ENCODE measurements at places on chromosomes 3 and 15.

- DNase-seq = no peak
These were observed 242.4 kb upstream of the GOLIM4 start for GRCh38 chr3:168338161-168338560.

- DNase-seq = peak; percentile 27
These were observed at the start of gene RTP4 for GRCh38 chr3:187368251-187369088. TSS of gene RTP4 (plus strand) at chr3:187368385. CDS start at chr3:187368442, 57 bp downstream.

DNA sequence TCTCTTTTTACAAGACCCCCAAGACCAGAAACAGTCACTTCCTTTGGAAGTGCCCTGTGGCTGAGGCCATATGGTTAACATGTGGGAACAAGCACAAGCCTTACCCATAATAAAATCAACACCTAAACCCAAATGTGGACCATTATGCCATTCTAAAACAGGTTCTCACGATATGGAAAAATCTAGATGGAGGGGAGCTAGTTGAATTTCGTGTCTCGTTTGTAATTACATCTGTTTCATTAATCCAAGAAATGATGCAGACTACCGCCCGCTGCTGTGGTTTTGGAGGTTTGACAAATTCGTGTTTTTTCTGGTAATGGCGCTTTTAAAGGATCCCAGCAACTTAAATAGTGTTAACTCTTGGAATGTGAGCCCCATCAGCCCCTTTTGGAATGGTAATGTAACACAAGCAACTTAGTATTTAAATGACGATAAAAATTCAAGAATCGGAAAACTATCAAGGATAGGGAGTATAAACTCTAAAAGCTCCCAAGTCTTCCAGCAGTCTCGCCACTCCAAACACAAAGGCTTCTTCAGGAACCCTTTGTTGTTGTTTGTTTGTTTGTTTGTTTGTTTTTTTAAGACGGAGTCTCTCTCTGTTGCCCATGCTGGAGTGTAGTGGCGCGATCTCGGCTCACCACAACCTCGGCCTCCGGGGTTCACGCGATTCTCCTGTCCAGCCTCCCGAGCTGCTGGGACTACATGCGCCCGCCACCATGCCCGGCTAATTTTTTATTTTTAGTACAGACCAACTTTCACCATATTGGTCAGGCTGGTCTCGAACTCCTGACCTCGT lies 1.1 kb downstream of the CNBP start:
- no peak for DNase-seq

DNA sequence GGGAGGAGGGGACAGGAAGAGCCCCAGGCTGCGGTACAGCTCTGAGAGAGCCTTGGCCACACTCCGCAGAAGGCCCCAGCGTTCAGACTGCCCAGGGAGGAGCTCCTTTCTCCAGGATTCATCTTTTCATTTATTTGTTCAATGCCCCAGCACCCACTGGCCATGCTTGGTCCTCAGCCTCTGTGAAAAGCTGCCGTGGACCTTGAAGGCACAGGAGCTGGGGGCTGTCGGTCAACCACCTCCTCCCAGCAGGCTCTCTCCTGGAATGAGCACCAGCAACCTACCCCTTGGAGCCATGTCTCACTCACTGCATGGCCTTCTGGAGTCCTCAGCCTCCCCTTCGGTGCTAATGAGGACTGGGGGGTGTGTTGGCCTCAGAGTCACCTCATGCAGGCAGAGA lies 21.6 kb upstream of the PRR23E start:
- no peak for DNase-seq

DNA sequence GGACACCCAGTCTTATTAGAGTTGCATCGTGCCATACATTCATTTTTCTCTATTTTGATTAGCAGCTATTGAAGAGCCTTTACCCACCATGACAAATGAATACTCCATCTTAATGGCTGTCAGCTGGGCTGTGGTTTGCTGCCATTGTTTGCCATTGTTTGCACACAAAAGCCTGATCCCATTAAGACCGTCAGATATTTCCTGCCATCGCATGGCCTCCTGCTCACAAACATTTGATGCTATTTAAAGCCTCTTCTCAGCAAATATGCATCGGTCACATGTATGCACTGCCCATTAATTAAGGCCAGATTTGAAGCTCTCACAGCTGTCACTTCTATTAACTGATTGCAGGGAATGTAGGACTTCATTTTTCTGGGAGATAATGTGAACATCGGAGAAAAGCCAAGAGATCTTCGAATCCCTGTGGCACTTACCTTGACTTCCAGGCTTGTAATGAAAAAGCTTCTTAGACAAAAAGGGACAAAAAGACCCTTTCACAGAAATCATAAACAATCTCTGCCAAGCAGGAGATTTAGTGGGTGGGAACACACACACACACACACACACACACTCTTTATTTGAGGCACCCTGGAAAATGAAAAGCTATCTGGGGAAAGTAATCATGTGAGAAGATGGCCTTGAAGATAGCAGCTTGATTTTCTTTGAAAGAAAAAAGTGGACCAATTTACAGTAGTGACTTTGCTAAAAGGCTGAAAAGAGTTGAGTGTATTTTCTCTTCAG lies 175.4 kb upstream of the NR2E3 start:
- DNase-seq = no peak

- peak; percentile 14 for DNase-seq
These were observed at the start of gene RBMS3 for GRCh38 chr3:29280404-29281093. TSS of gene RBMS3 (plus strand) at chr3:29281071.

DNA sequence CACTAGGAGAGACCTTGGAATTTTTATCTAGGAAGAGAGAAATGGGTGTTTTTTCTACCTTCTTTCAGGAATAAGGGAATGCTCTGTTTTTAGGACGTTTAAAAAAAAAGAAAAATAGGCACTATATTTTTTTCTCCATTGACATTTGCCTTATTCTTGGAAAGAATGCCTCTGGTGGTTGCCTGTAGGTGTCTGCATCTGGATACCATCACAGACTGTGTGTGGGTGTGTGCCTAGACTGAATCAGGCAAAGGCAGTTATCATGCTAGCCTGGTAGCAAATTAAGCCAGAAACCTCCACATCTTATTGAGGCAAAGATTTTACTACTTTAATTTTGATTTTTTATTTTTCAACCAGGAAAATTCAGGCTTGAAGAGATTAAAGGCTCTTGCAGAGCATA lies 513.6 kb upstream of the KCNMB2 start:
- DNase-seq = no peak

DNA sequence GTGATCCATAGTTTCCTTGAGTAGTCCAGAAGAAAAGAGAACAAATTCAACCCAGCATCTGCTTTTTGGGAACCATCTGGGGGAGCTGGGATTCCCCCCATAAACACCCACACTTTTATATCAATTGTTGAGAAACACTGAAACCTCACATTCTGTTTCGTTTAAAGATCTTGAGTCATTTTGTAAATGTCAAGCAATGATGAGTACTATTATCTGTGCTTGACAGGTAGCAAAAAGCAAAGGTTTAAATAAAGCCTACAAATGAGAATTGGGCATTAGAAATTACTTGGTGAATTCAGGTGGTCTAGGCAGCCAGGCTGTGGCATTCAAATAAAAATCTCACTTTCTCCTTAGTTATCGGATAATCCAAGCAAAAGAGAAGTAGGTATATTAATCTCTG lies 75.7 kb downstream of the TMEM266 start:
- DNase-seq = no peak

DNA sequence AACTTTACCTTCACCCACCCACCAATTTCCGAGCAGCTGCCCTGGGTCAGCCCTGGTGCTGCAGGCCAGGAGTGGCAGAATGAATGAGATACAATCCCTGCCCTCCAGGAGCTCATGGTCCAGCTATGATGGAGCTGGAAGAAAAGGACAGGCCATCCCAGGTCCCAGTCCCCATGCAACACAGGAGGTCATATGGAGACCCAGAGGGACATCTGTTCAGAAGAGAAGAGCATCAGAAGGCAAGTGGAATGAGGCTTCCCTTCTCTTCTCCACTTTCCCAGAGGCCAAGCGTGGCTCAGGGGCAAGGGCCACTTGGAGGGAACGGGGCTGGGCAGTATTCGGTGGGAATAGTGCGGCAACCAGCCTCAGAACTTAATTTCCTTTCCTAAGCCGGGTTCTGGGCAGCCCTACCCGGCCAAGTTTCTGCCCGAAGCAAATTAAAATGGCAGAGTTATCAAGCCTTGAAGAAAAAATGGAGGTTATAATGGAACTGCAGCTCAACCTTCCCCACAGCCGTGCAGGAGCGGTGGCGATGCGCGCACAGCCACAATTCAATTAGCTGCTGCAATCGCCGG lies 35.9 kb downstream of the TLE3 start:
- no peak for DNase-seq

GRCh38 chr15:25092661-25093060 lies 137.9 kb downstream of the SNRPN start:
- DNase-seq = no peak

DNA sequence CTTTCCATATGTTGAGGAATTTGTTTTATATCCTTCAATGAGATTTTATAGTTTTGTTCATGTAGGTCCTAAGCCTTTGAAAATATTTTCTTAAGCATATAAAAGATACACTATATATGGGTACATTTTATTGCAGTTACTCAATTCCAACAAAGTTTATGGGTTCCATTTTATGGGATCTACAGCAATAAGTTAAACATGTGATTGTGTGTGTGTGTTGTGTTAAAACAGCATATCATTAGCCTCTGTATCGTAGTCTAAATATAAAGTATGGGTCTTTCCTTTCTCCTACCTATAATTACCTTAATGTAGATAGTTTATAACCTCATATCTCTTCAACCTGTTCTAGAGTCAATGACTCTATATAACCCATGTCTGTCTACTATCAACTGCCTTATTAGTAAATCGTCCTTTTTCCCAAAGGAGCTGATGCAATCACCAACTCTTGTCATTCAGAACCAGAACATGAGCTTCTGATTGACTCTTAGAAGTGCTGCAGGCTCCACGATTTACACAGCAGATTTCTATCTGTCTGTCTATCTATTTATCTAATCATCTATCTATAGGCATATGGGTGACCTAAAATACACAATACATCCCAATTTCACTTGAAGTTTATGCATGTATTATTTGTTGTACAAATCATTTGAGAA lies 512.6 kb upstream of the CBLB start:
- DNase-seq = no peak

- no peak for DNase-seq
These were observed 81.9 kb downstream of the C3orf38 start for GRCh38 chr3:88231632-88232031.

- DNase-seq = no peak
These were observed 65.7 kb upstream of the ALDH1L1 start for GRCh38 chr3:126245811-126246727.

Measured in stimulated activated naive B cell treated with anti-CD40 and anti-IgM and Interleukin-4, amounts not matched to agents 10 μg/mL and 1 μg/mL and 100 μg/mL, for 72 hours (primary cell).